ENCODE measurements at places on chromosomes 4 and X.

GRCh38 chr4:6969826-6970800 lies 60.5 kb downstream of the TBC1D14 start:
- no peak for DNase-seq

DNA sequence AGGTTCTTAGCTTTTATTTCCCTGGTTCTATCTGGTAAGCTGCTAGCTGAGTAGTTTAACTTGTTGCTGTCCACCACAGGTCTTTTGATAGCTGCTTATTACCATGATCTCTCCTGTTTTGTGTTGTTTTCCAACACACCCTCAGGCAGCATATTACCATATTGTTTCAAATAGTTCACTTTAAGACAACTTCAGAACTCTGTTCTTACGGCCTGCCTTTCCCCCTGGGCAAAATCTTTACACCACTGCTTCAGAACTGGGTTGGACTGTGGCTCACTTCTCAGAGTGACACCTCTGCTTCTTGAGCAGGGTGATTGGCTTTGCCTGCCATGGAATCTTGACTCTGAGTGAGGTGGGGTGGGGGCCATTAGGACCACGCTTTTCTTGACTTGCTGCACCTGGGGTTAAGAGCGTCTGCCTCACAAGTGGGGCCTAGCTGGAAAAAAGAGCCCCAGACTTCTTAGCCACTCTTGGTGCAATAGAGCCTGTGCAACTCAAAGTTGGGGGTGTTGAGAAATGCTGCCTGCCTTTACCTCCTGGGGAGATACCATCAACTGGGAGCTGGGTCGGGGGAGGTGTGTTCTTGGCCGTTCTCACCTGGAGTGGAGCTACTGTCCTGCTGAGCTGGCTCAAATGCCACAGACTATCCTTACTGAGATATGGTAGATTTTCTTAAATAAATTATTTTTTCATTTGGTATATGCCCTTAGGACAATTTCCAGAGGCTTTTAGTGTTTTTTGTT lies 23.4 kb downstream of the USP9X start:
- DNase-seq = no peak

DNA sequence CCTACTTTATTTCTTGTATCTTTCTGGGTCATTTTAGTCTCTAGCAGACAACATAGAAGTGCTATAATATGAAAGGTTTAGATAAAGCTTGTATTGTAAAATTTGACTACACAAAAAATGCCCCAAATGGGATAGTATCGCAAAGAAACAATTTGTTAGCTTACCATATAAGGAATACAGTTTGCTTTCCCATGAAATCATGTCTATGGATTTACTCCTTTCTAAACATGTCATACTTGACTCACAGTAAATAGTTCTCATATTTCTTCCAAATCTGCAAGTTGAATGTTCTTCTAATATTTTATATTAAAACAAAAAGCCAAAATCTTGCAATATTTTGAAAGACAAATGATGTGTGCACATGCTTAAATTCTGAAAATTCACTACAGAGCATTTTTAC lies 103.9 kb downstream of the PPA2 start:
- DNase-seq = no peak

DNA sequence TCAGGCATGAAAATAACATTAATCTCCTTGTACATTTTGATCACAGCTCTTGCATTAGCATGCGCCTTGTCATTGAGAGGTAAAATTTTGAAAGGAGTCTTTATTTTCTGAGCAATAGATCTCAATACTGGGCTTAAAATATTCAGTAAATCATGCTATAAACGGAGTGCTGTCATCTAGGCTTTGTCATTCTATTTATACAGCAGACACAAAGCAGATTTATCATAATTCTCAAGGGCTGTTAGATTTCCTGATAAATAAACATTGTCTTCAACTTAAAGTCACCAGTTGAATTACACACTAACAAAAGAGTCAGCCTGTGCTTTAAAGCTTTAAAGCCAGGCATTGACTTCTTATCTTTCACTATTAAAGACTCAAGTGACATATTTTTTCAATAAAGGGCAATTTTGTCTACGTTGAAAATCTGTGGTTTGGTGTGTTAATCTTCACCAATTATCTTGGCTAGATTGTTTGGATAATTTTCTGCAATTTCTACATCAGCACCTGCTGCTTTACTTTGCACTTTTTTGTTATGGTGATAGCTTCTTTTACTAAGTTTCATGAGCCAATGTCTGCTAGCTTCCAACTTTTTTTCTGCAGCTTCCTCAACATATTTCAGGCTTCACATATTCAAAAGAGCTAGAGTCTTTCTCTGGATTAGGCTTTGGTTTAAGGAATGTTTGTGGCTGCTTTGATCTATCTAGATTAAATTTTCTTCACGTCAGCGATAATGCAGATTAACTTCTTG lies 27.9 kb upstream of the UGT2B4 start:
- DNase-seq = no peak

DNA sequence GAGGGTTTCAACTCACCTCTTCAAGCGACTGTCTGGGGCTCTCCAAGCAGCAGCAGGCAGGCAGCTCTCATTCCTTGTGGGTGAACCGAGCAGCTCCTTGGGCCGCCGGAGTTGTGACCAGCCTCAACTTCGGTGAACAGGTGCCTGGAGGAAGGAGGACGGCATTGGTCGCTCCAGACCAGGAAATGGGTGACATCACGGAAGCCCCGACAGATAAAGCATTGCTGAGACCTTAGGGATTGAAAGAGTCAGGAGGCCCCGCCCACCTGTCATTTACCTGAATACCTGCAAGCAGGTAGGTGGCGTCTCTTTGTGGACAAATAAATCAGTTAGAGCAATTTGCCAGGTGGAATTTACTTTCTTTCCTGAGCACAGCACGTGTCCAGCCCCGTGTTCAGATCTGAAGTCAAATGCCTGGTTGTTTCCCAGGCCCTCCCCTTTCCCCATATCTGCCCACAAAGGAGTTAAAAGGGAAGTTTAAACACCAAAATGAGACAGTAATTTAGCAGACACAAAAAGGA lies at the start of gene LNX1:
LNX1 (minus strand) TSS at position 115 of the 521 bp plus-strand sequence. CDS start 17,484 bp downstream, outside the sequence.
- DNase-seq = no peak

- DNase-seq = no peak
Measured at GRCh38 chr4:171378323-171378722, 434.9 kb upstream of the GALNTL6 start.

DNA sequence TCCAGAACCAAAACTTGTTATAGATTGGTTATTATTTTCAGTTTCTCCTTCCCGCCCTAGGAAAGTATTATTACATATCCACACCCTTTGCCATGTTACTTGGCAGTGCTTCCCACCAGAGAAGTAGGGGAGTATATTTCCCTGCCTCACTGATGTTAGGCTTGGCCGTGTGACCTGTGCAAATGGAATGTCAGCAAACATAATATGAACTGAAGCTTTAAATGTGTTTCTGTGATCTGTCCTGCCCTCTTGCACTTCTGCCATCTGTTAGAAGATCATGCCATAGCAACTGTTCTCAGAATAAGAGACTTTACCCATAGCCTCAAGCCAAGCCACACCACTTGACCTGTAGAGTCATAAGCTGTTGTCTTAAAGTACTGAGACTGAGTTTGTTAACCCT lies 36.7 kb upstream of the NEUROG2 start:
- no peak for DNase-seq

All from amygdala (tissue), 56 donors.